ENCODE measurements at places on chromosomes 13 and 19.
A peak's percentile ranks its signal among the peaks of the same experiment; 100 is the strongest.

- peaks cover 7% of the 10 kb centered on the region for H3K36me3 ChIP-seq
- H3K27ac ChIP-seq, result no peak overlapping the region
- H3K4me1 ChIP-seq, result peaks cover 12% of the 10 kb centered on the region
- H3K4me3 ChIP-seq, result no peak overlapping the region
Observed at GRCh38 chr19:6613711-6614110, 22.8 kb upstream of the CD70 start.

- H3K36me3 ChIP-seq, result no peaks in the 10 kb centered on the region
- H3K27me3 ChIP-seq, result peaks cover 7% of the 10 kb centered on the region
- no peak overlapping the region for H3K27ac ChIP-seq
- DNase-seq, result no peak
- H3K4me1 ChIP-seq, result no peaks in the 10 kb centered on the region
Observed at GRCh38 chr13:31885994-31886393, 145.6 kb upstream of the FRY start.

GRCh38 chr19:5865772-5866171 is 4.6 kb downstream of the FUT5 start:
- no peaks in the 10 kb centered on the region for H3K27me3 ChIP-seq
- no peaks in the 10 kb centered on the region for H3K4me1 ChIP-seq
- DNase-seq, result no peak
- H3K4me3 ChIP-seq, result no peak overlapping the region

DNA sequence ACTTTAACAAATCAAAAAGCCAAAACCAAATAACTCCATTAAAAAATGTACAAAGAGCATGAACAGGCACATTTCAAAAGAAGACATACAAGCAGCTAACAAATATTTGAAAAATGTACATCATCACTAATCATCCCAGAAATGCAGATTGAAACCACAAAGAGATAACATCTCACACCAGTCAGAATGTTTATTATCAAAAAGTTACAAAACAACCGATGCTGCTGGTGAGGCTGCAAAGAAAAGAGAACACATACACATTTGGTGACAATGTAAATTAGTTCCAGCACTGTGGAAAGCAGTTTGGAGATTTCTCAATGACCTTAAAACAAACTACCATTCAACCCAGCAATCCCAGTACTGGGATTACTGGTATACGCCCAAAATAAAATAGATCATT is 756.0 kb upstream of the PCDH20 start:
- DNase-seq, result no peak
- H3K27ac ChIP-seq, result no peak overlapping the region
- no peaks in the 10 kb centered on the region for H3K4me1 ChIP-seq
- H3K4me3 ChIP-seq, result no peak overlapping the region
- no peaks in the 10 kb centered on the region for H3K36me3 ChIP-seq
- H3K27me3 ChIP-seq, result no peaks in the 10 kb centered on the region

DNA sequence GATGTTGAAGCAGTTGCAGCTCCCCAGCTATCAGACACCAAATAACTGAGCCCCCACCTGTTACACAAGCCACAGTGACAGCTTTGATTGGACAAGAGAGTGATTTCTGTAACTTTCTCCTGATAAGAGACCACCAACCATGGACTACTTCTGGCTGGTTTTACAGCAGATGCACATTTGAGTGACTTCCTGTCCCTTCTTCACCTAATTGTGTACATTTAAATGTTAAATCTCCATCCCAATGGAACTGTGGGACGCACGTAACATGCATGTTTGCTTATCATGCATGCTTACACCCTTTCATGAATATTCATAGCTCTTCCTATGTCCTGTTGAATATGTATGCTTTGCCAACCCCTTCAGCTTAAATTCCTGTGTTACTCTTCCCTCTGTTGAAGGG is 6.0 kb upstream of the TNFSF11 start:
- no peak for DNase-seq
- no peak overlapping the region for H3K27ac ChIP-seq
- H3K4me3 ChIP-seq, result no peak overlapping the region

GRCh38 chr19:43589277-43589676 is 6.7 kb downstream of the IRGQ start:
- peaks cover 37% of the 10 kb centered on the region for H3K36me3 ChIP-seq
- peak overlapping the region; percentile 31 for H3K27ac ChIP-seq
- no peak for DNase-seq

DNA sequence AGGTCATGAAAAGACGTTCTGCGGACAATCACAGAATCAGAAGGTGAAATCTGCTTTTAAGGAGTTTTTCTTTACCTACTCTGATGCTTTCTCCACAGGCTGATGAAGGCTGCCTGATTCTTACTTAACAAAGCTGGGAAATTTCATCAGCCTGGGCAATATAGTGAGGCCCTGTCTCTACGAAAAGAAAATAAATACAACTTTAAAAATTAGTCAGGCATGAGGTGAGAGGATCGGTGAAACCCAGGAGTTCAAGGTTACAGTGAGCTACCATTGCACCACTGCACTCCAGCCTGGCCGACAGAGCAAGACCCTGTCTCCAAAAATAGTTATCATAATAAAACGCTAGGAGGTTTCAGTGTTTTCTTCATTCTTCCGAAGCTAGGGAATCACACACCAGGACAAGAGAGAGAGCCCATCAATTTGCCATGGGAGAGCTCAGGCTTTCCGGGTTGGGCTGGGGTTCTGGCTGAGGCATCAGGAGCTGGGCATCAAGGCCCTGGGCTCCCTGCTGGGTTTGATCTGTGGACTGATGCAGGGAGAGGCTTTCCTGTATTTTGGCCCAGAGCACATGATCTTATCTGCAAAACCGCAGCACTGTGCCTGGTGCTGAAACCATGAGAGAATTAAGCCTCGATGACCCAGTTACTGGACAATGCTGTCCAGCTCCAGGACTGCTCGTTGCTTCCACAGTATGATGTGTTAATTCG is 25.1 kb upstream of the CEBPG start:
- peaks cover 13% of the 10 kb centered on the region for H3K27me3 ChIP-seq
- H3K4me1 ChIP-seq, result no peaks in the 10 kb centered on the region
- H3K27ac ChIP-seq, result no peak overlapping the region
- H3K36me3 ChIP-seq, result no peaks in the 10 kb centered on the region
- no peak overlapping the region for H3K4me3 ChIP-seq

DNA sequence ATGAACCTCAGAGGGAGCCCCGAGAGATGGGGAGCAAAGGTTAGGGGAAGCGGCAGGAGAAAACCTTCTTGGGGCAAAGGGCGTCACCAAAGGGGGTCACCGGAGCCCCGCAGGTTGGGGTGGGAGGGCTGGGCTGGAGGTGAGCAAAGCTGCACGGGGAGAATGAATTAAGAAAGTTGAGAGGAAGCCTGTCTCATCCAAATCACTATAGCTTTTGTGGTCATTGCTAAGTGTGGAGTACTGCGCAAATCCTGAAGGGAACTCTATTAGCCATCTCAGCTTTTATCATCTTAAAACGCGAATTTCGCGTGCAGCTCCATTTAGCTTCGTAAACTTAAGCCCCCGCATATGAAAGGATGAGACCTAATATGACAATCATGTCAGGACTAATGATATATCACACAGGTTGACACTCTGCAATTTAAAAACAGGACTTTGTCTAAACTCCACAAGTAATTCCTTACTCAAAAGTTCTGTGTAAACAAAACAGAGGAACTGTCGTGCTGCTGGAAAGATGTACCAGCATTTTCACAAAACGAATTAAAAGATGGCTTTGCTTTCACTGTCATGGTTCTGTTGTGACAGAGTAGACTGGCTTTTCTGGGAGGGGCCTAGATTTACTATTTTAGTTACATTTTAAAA is 631 bp downstream of the LACC1 start:
- H3K4me3 ChIP-seq, result peak overlapping the region; percentile 80
- peaks cover 18% of the 10 kb centered on the region for H3K27me3 ChIP-seq
- no peaks in the 10 kb centered on the region for H3K36me3 ChIP-seq
- H3K4me1 ChIP-seq, result peaks cover 17% of the 10 kb centered on the region

- peak; percentile 77 for DNase-seq
- peak overlapping the region; percentile 75 for H3K4me3 ChIP-seq
- H3K27me3 ChIP-seq, result peaks cover 36% of the 10 kb centered on the region
- no peaks in the 10 kb centered on the region for H3K36me3 ChIP-seq
- peaks cover 13% of the 10 kb centered on the region for H3K4me1 ChIP-seq
- peak overlapping the region; percentile 73 for H3K27ac ChIP-seq
Observed at GRCh38 chr13:110138010-110138699, 168.8 kb downstream of the COL4A1 start.

- peak overlapping the region; percentile 87 for H3K4me3 ChIP-seq
- H3K36me3 ChIP-seq, result no peaks in the 10 kb centered on the region
- peaks cover 48% of the 10 kb centered on the region for H3K4me1 ChIP-seq
Observed at GRCh38 chr19:13861392-13861713, 15.6 kb upstream of the NANOS3 start.

DNA sequence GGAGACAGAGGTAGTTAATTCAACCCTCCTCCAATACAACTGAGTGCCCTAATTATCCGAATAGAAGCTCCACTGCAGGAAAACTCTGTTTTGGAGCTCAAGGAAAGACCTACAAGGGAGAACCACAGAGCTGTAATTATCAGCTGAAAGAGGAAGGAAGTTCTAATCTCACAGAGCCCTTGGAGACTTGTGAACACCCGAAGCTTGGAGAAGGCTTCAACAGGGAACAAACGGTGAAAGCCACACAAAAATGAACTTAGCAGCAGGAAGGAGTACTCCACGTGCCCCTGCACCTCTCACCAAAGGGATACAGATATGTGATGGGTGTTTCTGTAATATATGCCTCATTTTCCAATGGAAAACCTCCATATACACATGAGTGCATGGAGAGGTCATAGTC is 61.1 kb downstream of the IRS2 start:
- H3K27ac ChIP-seq, result no peak overlapping the region
- no peak overlapping the region for H3K4me3 ChIP-seq
- no peak for DNase-seq
- no peaks in the 10 kb centered on the region for H3K36me3 ChIP-seq
- no peaks in the 10 kb centered on the region for H3K4me1 ChIP-seq

DNA sequence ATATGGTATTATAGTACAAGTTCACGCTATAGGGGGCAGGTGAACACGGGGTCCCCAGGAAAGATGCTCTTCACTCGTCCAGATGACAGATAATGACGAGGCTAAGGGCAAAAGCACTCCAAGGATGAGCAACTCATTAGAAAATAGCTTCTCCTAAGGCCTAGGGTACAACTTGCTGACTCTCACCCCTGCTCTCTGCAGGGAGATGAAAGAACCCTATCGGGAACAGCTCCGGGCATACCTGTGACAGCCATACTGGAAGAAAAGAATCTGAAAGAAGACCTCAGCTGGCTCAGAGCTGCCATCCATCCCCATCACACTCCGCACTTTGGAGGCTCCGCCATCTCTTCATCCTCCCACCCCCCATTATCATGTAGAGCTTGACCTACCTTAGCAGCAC is 17.5 kb upstream of the HSPH1 start:
- no peak overlapping the region for H3K4me3 ChIP-seq
- DNase-seq, result no peak
- H3K27me3 ChIP-seq, result peaks cover 2% of the 10 kb centered on the region
- peaks cover 7% of the 10 kb centered on the region for H3K4me1 ChIP-seq

DNA sequence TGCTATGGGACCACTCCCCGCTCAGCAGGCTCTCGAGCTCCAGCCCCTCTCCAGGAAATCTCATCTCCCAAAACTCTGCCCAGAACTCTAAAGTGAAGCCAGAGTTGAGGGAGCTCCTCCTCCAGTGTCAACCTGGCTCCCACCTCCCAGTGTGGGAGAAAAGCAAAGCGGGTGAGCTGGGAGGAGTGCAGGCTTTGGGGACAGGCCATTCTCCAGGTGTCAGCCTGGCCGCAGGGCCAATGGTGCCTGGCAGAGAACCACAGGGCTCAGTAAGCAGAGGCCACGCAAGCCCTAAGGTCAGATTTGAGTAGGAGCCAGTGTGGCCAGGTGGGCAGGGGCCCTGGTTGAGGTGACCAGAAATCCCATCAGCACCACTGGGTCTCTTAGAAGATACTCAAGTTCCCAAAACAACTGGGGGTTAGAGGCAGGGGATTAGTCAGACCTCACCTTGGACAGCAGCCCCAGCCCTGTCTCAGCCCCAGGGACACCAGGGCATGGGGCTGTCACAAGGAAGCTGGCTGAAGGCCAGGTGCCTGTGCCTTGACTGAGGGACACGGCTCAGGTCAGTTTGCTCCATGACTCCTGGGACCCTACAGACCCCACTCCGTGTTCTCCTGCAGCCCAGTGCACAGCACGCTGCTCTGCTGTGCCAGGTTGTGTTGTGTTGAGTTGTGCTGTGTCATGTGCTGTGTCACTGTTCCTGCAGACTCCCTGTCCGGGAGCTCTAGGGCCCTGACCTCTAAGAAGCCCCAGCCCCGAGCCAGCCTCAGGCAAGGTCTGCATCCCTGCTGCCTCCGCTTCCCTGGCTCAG is 2.8 kb upstream of the ZNF181 start:
- no peak overlapping the region for H3K4me3 ChIP-seq
- no peak for DNase-seq
- no peaks in the 10 kb centered on the region for H3K27me3 ChIP-seq

GRCh38 chr19:34380639-34381241 is 15.7 kb downstream of the GPI start:
- H3K4me3 ChIP-seq, result no peak overlapping the region
- no peaks in the 10 kb centered on the region for H3K27me3 ChIP-seq
- no peak for DNase-seq
- peaks cover 71% of the 10 kb centered on the region for H3K36me3 ChIP-seq
- H3K4me1 ChIP-seq, result no peaks in the 10 kb centered on the region

- peak; percentile 100 for DNase-seq
- H3K36me3 ChIP-seq, result peaks cover 15% of the 10 kb centered on the region
- H3K27me3 ChIP-seq, result peaks cover 6% of the 10 kb centered on the region
- H3K4me1 ChIP-seq, result peaks cover 15% of the 10 kb centered on the region
- peak within 1 kb of the TSS; percentile 97 for H3K27ac ChIP-seq
Observed at GRCh38 chr19:45584332-45585157, at the start of gene OPA3. Gene OPA3 (minus strand): TSS chr19:45584802. CDS start chr19:45584764, 38 bp downstream.

DNA sequence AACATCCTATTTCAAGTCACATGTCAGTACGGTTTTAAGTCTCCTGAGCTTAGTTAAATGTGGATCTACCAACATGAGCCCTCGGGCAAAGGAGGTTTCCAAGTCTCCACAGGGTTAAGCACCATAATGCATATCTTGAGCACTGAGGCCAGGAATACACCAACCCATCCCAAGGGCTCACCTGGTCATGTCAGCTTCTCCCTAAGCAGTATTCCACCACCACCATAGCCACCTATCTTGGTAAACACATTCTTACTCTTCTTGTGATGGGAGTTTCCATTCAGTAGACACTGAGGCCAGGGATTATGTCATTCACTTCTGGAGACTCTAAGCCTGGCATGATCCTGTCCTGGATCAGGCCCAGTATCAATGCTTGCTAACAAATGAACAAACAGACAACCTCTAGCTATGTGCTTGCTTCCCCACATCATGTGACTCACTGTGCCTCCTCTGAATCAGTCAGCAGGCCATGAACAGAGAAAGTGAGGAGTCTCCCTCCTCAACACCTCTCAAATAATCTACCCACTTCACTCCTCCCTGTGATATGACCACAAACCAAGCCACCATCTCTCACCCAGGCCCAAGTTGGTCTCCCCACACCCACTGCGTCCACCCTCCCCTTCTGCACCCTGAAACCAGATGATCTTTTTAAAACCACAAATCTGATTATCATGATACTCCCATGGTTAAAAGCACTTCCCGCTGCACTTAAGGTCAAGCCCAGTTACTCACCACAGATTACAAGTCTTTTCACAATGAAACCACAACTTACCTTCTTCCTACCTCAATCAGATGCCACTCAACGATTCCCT is 5.8 kb downstream of the PEG3 start:
- H3K4me3 ChIP-seq, result no peak overlapping the region
- DNase-seq, result no peak
- peaks cover 14% of the 10 kb centered on the region for H3K36me3 ChIP-seq
- H3K4me1 ChIP-seq, result no peaks in the 10 kb centered on the region
- no peak overlapping the region for H3K27ac ChIP-seq
- H3K27me3 ChIP-seq, result no peaks in the 10 kb centered on the region
